ENCODE measurements at places on chromosomes 4 and X.

DNA sequence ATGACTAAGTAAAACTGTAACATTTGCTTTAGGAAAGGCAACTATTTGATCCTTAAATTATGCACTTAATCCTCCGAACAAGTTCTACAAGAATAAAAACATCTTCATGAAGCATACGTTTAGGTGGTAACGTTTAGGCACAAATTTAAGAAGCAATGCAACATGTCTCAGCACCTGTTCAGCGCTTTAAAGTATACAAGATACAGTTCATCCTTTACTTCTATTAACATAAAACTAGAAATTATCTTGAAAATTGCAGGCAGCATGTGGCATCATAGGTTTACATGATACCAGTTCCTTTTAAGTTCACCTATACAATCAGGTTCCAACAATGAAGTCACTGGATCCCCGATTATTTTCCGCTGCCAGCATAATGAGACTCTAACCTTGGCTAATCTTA lies 1.5 kb downstream of the PLA2G12A start:
- DNase-seq = no peak

GRCh38 chr4:46793036-46793435 lies 116.0 kb downstream of the COX7B2 start:
- no peak for DNase-seq

DNA sequence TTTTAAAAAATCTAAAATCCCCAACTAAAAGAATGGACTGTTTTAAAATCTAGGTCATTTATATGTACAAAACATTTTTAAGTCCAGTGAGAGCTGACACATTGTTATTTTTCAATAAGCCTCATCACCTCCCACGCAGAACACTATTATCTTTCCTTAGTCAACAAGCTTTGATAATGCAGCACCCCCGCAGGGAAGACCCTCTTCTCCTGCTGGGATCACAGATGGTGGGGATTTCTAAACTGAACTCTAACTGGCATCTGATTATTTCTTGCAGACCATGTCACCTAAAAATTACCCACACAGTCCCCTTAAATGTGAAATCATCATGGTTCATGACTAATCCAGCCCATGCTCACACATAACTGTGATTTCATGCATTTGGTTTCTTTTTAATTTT lies 11.6 kb downstream of the SYTL4 start:
- no peak for DNase-seq

GRCh38 chr4:163085085-163085484 lies 81.6 kb downstream of the NAF1 start:
- DNase-seq = no peak

DNA sequence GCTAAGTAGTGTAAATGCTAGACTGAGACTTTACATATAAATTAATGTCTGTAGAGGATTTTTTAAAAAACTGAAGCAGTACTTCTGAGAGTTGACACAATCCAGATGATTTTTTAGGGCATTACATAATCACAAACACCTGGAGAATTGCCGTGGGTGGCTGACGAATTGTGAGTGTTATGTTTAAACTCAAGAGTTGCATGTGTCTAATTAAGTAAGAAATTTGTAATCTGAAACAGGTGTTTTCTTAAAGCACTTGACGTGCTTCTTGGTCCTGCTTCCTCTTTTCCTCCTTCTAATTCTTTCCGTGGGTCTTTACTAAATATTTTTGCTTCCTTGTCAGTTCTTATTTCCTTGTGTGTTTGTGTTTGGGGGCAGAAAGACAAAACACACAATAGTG lies 27.8 kb downstream of the PIR start:
- DNase-seq = no peak

GRCh38 chr4:104472766-104473165 lies 21.9 kb downstream of the CXXC4 start:
- DNase-seq = no peak

- DNase-seq = no peak
These were observed 51.1 kb downstream of the KLF3 start for GRCh38 chr4:38715050-38715449.

DNA sequence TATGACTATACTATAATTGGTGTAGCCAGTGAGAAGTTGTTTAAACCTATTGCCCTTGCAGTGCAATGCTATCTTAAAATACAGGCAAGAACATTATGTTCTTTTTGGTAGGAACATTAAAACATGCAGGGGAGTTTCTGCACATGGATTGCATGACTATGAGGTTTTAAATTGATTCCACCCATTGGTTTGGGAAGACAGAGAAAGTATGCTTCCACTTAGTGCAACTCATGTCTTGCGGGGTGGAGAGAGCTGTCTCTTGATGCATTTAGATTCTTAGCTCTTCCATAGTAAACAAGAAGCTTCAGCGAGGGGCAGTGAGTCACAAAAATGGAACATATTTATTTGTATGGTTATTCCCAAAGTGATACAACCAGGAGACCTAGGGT lies 39.5 kb upstream of the RASL11B start:
- no peak for DNase-seq

GRCh38 chr4:120633810-120634209 lies 288.7 kb downstream of the PRDM5 start:
- no peak for DNase-seq

DNA sequence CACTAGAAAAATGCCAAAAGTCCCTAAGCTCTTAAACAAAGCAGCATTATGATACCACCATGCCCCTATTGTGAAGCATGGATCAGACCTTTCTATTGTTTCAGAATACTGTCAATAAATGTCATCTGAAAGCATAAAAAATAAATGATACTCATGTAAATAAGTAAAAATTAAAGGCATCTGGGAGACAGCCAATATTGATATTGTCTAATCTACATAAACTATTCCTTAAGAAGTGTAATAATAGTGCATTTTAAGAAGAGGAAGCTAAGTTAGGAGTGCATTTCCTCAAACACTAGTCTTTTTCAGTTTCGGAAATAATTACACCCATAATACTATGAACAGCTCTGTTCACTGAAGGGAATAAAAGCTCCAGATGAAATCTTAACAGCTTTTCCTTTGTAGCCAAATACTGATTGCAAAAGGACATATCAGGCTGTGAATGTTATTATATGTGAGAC lies 181.6 kb downstream of the SPOCK3 start:
- DNase-seq = no peak

- no peak for DNase-seq
These were observed 66.0 kb upstream of the DDX60 start for GRCh38 chr4:168384437-168385141.

GRCh38 chrX:148813422-148813821 lies 313.0 kb downstream of the AFF2 start:
- no peak for DNase-seq

DNA sequence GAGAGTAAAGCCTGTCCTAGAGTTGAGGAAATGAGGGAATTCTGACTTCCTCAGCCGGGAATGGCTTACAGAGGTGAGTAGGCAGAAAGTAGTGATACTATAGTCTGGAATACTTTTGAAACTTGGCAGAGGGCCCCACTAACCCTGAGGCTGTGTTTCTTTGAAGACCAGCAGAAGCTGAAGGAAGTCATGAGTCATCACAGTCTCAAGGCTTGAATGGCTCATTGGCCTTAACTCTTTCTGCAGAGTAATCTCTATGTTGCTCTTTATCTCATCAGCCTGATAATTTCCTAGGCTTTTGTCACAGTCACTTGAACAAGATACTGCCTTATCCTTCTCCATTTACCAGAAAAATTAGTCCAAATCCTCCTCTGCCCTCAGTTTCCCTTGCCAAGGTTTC lies 80.8 kb downstream of the ANKRD50 start:
- DNase-seq = peak; percentile 48

GRCh38 chr4:25031077-25031621 lies 403 bp upstream of the LGI2 start:
- DNase-seq = peak; percentile 17

GRCh38 chrX:19772096-19772821 lies 115.1 kb downstream of the SH3KBP1 start:
- DNase-seq = no peak

GRCh38 chr4:1682860-1683259 lies 1.3 kb downstream of the FAM53A start:
- DNase-seq = no peak

DNA sequence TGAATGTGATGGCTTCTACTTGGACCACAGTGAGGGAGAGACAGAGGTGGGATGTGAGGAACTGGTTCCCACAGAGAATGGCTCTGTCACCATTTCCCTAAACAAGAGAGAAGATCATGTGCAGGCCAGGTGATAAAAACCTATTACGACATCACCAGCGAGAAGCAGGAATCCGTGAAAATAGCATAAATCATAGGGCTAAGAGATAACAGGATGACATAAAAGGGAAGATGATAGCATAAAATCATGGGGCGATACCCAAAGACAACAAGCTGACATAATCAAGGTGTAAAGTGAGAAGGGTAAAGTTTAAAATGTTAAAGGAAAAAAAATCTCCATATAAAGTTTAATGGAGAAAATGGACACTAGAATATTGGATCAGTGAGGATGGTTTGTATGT lies 205.5 kb upstream of the SLIT2 start:
- no peak for DNase-seq

GRCh38 chr4:167779280-167779679 lies 313.1 kb upstream of the ANXA10 start:
- DNase-seq = no peak

GRCh38 chr4:142353149-142353738 lies 492.9 kb downstream of the INPP4B start:
- DNase-seq = peak; percentile 10
